ENCODE measurements at places on chromosomes 2 and 18.

DNA sequence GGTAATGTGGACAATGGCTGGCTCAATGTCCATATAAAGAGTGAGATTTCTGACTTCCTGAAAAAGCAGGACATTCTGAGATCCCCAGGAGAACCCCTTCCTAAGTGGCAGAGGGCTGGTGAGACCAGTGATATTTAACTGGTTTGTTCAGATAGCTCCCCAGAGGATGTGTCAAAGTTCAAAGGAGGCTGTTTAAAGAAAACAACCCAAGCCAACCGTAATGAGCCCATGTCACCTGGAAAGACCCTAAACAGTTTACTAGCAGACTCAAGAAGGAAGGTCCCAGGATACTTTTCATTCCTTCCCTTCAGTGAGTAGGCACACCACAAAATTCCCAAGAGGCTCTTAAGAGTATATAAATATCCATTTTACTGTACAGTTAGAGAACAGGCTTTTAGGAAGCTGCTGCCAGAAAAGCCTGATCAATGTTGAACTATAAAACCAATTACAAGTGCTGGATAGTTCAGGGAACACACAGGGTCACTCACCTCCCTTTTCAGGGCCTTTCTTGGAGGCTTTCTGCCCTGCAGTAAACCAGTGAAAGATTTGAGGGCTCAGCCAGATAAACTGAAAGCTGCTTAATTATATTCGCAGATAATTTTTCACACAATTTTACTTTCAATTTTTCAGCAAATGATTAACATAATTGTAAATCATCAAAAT is 293.5 kb downstream of the ASXL3 start:
- peak; percentile 11 for DNase-seq

GRCh38 chr18:57984490-57985115 is 59.4 kb upstream of the NEDD4L start:
- DNase-seq: no peak

- DNase-seq: peak; percentile 91
Observed at GRCh38 chr2:43219383-43220228, 6.8 kb downstream of the ZFP36L2 start.

DNA sequence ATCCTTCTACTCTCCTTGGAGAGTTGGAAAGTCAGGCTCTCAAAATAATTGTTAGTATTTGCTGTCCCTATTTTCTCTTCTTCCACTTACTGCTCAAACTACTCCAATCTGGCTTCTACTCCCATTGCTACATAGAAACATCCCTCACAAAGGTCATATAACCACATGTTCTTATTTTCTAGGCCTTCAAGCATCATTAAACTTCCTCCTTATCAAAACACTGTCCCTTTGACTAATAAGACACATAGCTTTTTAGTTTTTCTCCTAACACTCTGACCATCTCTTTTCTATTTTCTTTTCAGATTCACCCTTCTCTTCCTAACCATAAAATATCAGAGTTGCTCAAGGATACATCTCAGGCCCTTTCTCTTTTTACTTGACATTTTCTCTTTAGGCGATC is 148.3 kb downstream of the MBD2 start:
- DNase-seq: no peak

DNA sequence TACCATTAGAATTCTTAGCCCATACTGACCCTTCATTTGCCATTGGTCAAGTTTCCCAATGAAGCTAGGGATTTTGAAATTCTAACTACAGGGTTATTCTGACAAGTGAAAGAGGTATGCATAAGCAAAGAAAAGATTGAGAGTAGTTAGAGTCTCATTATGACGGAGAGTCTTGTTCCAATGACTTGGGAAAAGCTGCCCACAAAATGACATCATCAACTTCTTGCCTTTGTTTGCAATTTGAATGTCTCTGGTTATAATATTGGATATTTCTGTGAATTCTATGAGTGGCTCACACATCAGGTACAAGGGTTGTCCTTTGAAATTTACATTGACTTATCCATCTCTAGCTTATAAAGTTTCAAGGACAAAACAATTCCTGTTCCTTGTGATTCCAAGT is 772.2 kb downstream of the TRIB2 start:
- peak; percentile 48 for DNase-seq

- DNase-seq: no peak
Observed at GRCh38 chr2:64990876-64991275, 1.7 kb downstream of the SLC1A4 start.

- no peak for DNase-seq
Observed at GRCh38 chr18:43751203-43751602, 473.9 kb upstream of the SYT4 start.

- DNase-seq: peak; percentile 29
Observed at GRCh38 chr2:17506736-17507616, 11.3 kb downstream of the RAD51AP2 start.

- DNase-seq: peak; percentile 78
Observed at GRCh38 chr18:657311-658000, at the start of gene TYMS. Gene TYMS (plus strand): TSS chr18:657653. CDS start chr18:657743, 90 bp downstream.

Measured in astrocyte of the hippocampus (primary cell).